ENCODE measurements at places on chromosomes 11 and 22. TPM values are rescaled to one million over a fixed set of nuclear protein-coding genes. Genes with fewer than 3 reads are reported as not detected.

Gene GPR137
- total RNA-seq: 36.1 TPM

Gene TLCD5
- total RNA-seq: 3.7 TPM

Gene MYRF
- total RNA-seq: under 0.01 TPM

Gene CHCHD10
- total RNA-seq: 22.9 TPM

Gene USP2
- 5.2 TPM for total RNA-seq

Gene GAS2
- 0.65 TPM for total RNA-seq

Gene NRIP3
- total RNA-seq: 3.4 TPM

Gene TUB
- 9.1 TPM for total RNA-seq

Gene TNNT3
- total RNA-seq: 6.0 TPM

Gene B4GALNT4
- total RNA-seq: 12.0 TPM

Gene SLC5A12
- not detected for total RNA-seq

Gene WNT11
- total RNA-seq: 3.7 TPM

Gene C1QTNF5
- 44.1 TPM for total RNA-seq

Gene PIH1D2
- 1.3 TPM for total RNA-seq

Gene PGA3
- not detected for total RNA-seq

Gene FBLN1
- total RNA-seq: 355 TPM

Gene DNAJB13
- not detected for total RNA-seq

Gene UBXN1
- 253 TPM for total RNA-seq

Gene PDE2A
- total RNA-seq: 68.8 TPM

Gene CREB3L1
- total RNA-seq: 4.9 TPM

Gene HOATZ
- not detected for total RNA-seq

Gene SMTNL1
- not detected for total RNA-seq

Gene SLC22A24
- not detected for total RNA-seq

Gene PIWIL4
- total RNA-seq: 4.5 TPM

Gene MMP13
- total RNA-seq: not detected

Gene RPS6KB2
- 51.0 TPM for total RNA-seq

Gene KRTAP5-6
- not detected for total RNA-seq

Measured in esophagus muscularis mucosa (tissue), 4 donors.